ENCODE measurements at places on chromosomes 11 and 22. TPM values are rescaled to one million over a fixed set of nuclear protein-coding genes. Genes with fewer than 3 reads are reported as not detected.

Gene APOL5
- total RNA-seq, result not detected

Gene DGAT2
- total RNA-seq, result 2.6 TPM

Gene CCDC81
- 0.20 TPM for total RNA-seq

Gene SOX10
- 2.4 TPM for total RNA-seq

Gene DEFB131B
- not detected for total RNA-seq

Gene PNPLA5
- total RNA-seq, result 5.2 TPM

DNA sequence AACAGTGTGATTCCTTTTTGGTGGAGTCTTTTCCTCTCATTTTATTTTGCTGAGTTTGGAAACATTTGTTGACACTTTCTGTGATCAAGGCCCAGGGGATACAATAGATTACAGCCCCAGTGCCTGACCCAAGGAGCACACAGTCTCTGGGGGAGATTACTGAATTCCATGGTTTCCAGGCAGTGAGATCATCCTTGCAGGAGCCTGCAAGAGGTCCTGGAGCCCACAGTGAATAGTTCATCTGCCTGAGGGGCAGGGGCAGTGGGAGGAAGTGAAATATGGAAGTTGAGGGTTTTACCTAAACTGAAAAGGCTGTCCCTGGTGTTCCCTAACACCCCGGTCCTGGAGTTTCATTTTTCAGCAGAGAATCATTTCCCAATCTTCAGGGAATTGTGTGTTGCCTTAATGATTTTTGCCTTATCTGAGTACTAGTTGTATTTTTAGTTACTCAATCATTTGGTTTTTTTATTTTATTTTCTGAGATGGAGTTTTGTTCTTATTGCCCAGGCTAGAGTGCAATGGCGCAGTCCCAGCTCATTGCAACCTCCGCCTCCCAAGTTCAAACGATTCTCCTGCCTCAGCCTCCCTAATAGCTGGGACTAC lies 7.7 kb downstream of the CCS start:
- no peak for DNase-seq

DNA sequence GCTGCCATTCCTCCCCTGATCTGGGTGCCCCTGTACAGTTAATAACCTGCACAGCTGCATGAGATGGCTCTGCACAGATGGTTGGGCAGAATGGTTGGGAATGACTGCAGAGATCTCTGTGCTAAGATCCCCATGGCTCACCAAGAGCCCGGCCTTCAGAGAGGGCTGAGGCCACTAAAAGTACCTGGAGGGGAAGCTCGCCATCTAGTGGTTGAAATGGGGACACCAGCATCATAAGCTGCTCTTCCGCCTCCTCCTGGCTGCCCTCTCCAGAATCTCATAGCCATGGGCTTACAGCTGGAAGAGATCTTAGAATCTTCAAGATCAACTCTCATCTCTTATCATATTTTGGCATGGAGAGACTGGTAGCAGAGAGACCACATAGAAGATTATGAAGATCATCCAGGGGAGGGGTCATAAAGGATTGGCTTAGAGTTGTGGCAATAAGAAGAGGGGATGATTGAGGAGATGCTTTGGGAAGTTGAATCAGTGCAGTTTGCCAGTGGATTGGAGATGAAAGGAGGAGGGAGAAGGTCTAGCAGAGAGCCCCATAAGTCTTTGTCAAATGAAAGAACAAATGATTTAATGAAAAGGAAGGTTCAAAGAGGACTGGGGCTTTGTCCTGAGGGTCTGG lies 22.0 kb upstream of the TLCD5 start:
- peak; percentile 79 for DNase-seq

DNA sequence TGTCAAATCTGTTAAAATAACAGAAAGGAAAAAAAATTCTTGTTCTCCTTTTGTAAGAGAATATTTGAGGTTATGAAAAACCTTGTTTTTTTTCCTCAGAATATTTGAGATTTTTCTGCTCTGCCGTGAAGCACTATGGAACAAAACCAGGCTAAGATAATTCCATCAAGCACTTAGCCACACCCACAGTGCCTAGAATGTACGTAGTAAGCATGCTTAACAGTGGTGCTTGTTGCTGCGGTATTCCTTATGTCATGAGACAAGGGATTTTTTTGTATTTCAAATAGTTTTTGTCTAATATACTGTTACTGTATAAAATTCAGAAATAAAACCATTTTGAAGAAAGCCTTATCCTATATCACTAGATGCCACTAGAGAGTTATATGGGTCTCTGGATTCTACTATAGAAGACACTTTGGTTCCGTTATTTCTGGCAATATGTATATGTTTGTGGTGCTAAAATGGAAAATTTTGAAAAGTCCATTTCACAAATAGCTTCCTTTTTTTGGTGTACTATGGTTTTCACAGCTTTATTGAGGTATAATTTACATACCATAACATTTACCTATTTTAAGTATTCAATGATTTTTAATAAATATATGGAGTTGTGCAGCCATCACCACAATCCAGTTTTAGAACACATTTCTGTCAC lies 23.7 kb downstream of the PDHX start:
- no peak for DNase-seq

GRCh38 chr22:33578752-33579151 lies 341.5 kb downstream of the LARGE1 start:
- DNase-seq, result no peak

DNA sequence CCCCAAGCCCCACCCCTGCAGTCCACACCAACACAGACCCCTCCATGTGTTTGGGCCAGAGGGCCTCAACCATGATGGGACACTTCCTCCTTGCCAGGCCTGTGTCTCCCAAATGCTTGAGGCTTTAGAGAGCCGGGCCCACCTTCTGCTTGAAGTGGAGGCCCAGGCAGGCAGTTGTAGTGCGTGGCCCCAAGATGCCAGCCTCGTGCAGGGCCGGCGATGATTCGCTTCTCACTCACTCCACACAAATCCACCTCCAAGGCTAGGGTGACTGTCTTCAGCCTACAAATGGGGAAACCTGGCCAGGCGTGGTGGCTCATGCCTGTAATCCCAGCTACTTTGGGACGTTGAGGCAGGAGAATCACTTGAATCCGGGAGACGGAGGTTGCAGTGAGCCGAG lies 5.7 kb downstream of the PRR5 start:
- no peak for DNase-seq

GRCh38 chr11:93394488-93394887 lies 63.9 kb downstream of the DEUP1 start:
- no peak for DNase-seq

GRCh38 chr11:128859563-128860441 lies 7.3 kb downstream of the KCNJ1 start:
- DNase-seq, result peak; percentile 89

- DNase-seq, result no peak
These were observed 76.2 kb upstream of the HORMAD2 start for GRCh38 chr22:30004101-30004500.

DNA sequence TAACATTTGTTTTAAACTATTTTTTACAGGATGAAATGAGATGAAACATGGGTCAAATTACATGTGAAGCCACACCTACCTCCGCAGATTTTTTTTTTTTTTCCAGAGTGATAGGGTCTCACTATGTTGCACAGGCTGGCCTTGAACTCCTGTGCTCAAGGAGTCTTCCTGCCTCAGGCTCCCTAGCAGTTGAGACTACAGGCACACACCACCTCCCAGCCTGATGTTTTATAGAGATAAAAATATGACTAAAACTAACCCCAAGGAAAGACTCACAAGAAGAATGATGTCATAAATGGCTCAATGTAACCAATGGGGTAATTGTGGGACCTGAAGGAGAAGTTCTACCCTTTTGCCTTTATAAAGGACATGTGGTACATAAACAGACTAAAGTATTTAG lies 52.3 kb upstream of the SOX6 start:
- DNase-seq, result no peak

- DNase-seq, result no peak
These were observed 46.6 kb upstream of the TCF20 start for GRCh38 chr22:42317008-42317407.

DNA sequence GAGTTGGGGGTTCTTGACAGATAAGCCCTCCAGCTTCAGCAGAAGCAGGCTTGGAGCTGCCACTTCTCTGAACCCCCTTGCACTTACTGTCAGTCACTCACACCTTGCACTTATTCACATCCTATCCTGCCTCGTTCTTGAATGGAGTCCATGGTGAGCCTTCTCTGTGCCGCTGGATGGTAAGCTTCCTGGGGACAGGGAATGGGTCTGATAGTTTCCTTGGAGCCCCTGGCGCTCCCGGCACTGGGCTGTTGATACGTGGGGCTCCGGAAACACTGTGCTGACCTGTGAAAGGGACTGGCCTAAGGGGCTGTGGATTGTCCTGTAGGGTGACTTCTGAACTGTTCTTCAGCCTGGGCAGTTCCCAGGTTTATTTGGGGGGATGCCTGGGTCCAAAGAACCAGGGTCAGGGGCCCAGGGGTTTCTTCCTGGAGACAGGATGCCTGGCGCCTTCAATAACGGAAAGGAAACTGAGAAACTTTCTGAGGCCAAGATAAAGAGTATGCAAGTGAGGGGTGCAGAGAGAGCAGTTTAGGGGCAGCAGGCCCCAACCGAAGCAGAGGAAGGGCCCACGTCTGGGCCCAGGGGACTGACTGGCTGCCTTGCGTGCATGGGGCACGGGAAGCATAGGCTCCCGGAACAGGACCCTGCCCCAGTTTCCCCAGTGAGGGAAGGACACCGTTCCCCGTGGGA lies 709 bp upstream of the ST3GAL4 start:
- DNase-seq, result no peak

- peak; percentile 94 for DNase-seq
These were observed 24.3 kb downstream of the GLYATL1 start for GRCh38 chr11:58963551-58964104.

DNA sequence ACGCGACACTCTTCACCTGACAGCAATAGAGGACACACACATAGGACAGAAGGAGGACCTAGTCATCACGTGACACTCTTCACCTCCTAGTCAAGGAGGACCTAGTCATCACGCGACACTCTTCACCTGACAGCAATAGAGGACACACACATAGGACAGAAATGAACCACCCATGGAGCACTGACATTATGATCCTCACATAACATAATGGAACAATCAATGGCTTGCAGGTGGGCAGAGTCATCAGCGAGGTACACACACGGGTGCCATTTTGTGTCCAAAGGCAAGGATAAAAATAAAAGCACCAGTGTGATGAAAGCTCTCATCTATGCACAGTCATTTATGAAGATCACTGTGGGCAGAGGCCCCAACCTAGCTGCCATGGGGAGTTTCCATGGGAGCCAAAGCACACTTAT lies 354.7 kb downstream of the LARGE1 start:
- no peak for DNase-seq

DNA sequence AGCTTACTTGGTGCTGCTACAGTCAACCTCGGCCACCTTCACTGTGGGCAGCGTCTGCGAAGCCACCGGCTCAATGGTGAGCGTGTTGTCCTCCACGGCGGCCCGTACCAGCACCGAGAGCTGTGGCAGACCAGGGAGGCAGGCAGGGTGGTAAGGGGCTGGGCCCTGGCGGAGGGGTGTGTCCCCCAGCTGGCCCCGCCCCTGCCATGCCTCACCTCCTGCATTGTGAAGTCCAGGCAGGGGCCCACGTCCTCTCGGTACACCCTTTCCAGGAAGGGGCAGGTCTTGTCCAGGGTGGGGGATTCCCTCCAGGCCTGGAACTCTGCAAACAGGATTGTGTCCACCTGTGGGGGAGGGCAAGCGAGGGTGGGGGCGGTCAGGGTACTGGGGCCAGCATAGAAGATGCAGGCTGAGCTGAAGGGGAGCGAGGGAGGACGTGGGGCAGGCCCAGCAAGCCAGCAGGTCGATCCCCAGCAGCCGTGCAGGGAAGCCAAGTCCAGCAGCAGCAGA lies 12.8 kb downstream of the RAB3IL1 start:
- peak; percentile 86 for DNase-seq
